Esophagus muscularis mucosa (tissue), 4 donors: ENCODE measurements at places on chromosomes 7 and 10. TPM values are rescaled to one million over a fixed set of nuclear protein-coding genes. Genes with fewer than 3 reads are reported as not detected.

GRCh38 chr10:99276848-99277486, 41.3 kb upstream of the HPSE2 start:
- no peak overlapping the region for H3K27ac ChIP-seq
- no peaks in the 10 kb centered on the region for H3K36me3 ChIP-seq
- no peaks in the 10 kb centered on the region for H3K27me3 ChIP-seq

- H3K4me1 ChIP-seq, result no peaks in the 10 kb centered on the region
- no peak overlapping the region for H3K27ac ChIP-seq
- H3K4me3 ChIP-seq, result no peak overlapping the region
- no peaks in the 10 kb centered on the region for H3K36me3 ChIP-seq
- no peaks in the 10 kb centered on the region for H3K27me3 ChIP-seq
Observed at GRCh38 chr10:9012312-9012711, 957.8 kb downstream of the GATA3 start.

DNA sequence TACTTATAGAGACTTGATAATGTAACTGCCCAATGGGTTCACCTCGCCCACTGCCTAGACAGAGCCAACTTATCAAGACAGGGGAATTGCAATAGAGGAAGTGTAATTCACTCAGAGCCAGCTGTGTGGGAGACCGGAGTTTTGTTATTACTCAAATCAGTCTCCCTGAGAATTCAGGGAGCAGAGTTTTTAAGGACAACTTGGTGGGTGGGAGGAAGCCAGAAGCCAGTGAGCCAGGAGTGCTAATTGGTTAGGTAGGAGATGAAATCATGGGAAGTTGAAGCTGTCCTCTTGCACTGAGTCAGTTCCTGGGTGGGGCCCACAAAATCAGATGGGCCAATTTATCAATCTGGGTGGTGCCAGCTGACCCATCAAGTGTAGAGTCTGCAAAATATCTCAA, 20.1 kb upstream of the C7orf33 start:
- no peak overlapping the region for H3K27ac ChIP-seq
- H3K36me3 ChIP-seq, result no peaks in the 10 kb centered on the region
- no peaks in the 10 kb centered on the region for H3K4me1 ChIP-seq

DNA sequence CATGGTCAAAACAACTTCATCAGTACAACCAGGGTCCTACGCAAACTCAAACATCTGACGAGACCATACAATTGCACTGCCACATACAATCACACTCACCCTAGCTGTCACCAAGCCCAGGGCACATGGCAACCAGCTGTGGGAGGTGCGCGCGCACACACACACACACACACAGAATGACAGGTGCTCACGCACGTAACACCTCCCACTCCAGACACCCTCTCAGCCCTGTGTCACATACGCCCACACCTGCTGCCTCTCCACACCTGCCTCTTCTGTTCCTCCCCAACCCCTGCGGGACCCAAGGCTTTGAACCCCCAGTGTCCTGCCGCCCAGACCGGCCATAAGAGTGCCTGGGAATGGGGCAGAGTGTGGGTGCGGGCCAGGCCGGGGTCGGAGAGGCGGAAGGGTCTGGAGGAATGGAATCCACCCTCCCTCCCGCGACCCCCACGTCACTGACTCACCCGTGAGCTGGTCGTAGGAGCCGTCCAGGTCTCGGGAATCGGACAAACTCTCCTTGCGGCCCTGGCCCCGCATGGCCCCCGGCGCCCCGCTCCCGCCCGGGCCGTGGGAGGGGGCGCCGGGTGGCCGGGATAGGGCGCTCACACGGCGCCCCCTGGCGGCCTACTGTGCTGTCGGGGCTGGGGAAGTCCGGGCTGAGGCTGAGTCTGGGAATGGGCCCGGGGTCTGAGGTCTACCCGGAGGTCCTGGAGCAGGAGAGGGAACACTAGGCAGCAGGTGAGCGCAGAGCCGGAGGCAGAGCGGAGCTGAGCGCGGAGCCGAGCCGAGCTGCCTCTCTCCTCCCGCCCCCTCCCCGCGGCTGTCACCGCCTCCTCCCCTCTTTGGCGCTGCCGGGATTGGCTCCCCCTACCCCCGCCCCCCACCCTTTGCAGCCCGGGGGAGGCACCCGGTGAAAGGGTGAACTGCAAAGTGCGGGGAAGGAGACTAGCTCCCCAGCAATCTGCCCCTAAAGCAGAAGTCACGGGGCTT, at the start of gene KCNIP2:
TSS of gene KCNIP2 (minus strand) at position 769 of the 990 bp plus-strand sequence. CDS start at position 537, 232 bp downstream.
- peak within 1 kb of the TSS; percentile 39 for H3K4me3 ChIP-seq
- no peak for DNase-seq
- peaks cover 47% of the 10 kb centered on the region for H3K4me1 ChIP-seq
- peaks cover 14% of the 10 kb centered on the region for H3K36me3 ChIP-seq
- no peaks in the 10 kb centered on the region for H3K27me3 ChIP-seq
- H3K27ac ChIP-seq, result no peak within 1 kb of the TSS

POU6F2 gene
- not detected for total RNA-seq

PTPRZ1 gene
- total RNA-seq, result 6.9 TPM
